ENCODE measurements at places on chromosomes 7 and 10. TPM values are rescaled to one million over a fixed set of nuclear protein-coding genes. Genes with fewer than 3 reads are reported as not detected.

VGF gene
- total RNA-seq = not detected

ST8SIA6 gene
- total RNA-seq = not detected

GRCh38 chr7:155286686-155287085 is 11.0 kb upstream of the INSIG1 start:
- no peak overlapping the region for H3K4me3 ChIP-seq
- H3K27me3 ChIP-seq = no peaks in the 10 kb centered on the region
- no peaks in the 10 kb centered on the region for H3K36me3 ChIP-seq
- no peak for DNase-seq
- H3K27ac ChIP-seq = no peak overlapping the region

- H3K27ac ChIP-seq = no peak overlapping the region
- H3K4me3 ChIP-seq = no peak overlapping the region
- H3K27me3 ChIP-seq = no peaks in the 10 kb centered on the region
- H3K4me1 ChIP-seq = no peaks in the 10 kb centered on the region
- DNase-seq = no peak
These were observed 13.7 kb upstream of the USP6NL start for GRCh38 chr10:11625019-11625735.

Data from stomach (tissue), 19 donors.